ENCODE measurements at places on chromosomes 16 and 17. TPM values are rescaled to one million over a fixed set of nuclear protein-coding genes. Genes with fewer than 3 reads are reported as not detected.

GRCh38 chr17:72407931-72408330 is 287.1 kb downstream of the SOX9 start:
- no peaks in the 10 kb centered on the region for H3K36me3 ChIP-seq
- no peak for DNase-seq
- no peaks in the 10 kb centered on the region for H3K4me1 ChIP-seq

DNA sequence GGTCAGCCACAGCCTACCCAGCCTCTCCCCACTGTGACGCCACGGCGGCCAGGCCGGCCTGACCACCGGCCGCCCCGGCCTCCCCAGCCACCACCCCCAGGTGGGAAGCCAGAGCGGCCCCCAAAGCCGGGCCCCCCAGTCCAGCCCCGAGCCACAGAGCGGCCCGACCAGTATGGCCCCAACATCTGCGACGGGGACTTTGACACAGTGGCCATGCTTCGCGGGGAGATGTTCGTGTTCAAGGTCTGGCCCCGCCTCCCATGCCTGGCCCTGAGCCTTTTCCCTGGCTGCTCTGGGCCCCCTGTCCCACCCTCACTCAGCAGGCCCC is 16.0 kb downstream of the MMP15 start:
- no peak overlapping the region for H3K4me3 ChIP-seq
- no peaks in the 10 kb centered on the region for H3K36me3 ChIP-seq
- DNase-seq, result no peak
- no peaks in the 10 kb centered on the region for H3K4me1 ChIP-seq

- no peak overlapping the region for H3K4me3 ChIP-seq
- peaks cover 2% of the 10 kb centered on the region for H3K4me1 ChIP-seq
- no peak overlapping the region for H3K27ac ChIP-seq
- H3K27me3 ChIP-seq, result peaks cover 3% of the 10 kb centered on the region
- DNase-seq, result no peak
Measured at GRCh38 chr17:43591779-43592562, 45.8 kb upstream of the ETV4 start.

GRCh38 chr17:28738680-28739384 is 5.0 kb upstream of the TRAF4 start:
- H3K27me3 ChIP-seq, result no peaks in the 10 kb centered on the region
- peak; percentile 81 for DNase-seq
- peak overlapping the region; percentile 76 for H3K27ac ChIP-seq
- peaks cover 33% of the 10 kb centered on the region for H3K4me1 ChIP-seq
- H3K4me3 ChIP-seq, result peak overlapping the region; percentile 66
- peaks cover 12% of the 10 kb centered on the region for H3K36me3 ChIP-seq

Gene SRL
- total RNA-seq, result not detected

DNA sequence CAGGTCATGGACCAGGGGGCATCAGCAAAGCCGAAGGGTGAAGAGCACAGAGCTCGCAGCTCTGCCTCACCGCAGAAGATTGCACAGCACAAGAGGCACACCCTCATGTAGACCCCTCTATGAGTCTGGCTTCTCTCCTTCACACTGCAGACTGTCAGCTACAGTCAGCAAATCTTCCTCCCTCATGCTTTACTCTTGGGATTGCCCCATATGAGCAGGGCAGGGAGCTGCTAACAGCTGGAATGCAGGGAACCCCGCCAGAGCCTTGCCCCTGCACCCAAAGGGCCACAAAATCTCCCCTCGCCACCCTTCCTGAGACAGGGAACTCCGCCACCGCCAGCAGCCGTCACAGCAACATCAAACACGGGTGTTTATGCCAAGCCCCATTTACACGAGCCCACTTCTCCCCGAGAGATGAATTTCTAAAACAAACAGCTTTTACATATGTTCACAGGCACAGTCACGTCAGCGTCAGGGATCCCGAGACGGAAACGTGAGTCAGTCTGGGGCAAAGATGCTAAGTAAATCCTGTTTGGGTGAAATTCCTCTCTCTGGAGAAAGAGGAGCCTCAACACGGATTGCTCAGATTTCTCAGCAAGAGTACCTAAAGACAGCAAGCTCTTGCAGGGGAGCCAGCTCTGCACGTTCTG is 121.9 kb downstream of the CDYL2 start:
- no peaks in the 10 kb centered on the region for H3K27me3 ChIP-seq
- DNase-seq, result no peak
- H3K4me1 ChIP-seq, result peaks cover 23% of the 10 kb centered on the region
- H3K27ac ChIP-seq, result no peak overlapping the region
- H3K4me3 ChIP-seq, result no peak overlapping the region

DNA sequence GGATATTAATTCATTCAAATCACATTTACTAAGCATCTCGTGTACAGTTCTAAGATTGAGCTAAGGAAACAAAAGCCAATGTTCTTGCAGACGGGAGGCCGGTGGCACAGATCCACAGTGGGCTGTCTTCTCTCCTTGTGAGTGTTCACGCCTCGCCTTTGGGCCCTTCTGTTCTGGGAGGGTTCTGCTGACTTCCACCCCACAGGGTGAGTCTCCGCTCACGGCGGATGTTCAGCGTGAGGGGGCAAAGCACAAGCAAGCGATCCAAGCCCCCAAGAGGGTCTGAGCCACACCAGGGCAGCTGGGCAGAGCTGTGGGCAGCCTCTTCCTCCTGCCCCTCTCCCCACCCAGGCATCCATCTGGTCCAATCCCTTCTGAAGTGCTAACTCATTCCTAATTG is 84.3 kb upstream of the DOC2B start:
- H3K36me3 ChIP-seq, result no peaks in the 10 kb centered on the region
- no peak for DNase-seq
- no peak overlapping the region for H3K4me3 ChIP-seq
- H3K27ac ChIP-seq, result no peak overlapping the region
- H3K4me1 ChIP-seq, result no peaks in the 10 kb centered on the region

Gene NOL3
- 31.0 TPM for total RNA-seq

DNA sequence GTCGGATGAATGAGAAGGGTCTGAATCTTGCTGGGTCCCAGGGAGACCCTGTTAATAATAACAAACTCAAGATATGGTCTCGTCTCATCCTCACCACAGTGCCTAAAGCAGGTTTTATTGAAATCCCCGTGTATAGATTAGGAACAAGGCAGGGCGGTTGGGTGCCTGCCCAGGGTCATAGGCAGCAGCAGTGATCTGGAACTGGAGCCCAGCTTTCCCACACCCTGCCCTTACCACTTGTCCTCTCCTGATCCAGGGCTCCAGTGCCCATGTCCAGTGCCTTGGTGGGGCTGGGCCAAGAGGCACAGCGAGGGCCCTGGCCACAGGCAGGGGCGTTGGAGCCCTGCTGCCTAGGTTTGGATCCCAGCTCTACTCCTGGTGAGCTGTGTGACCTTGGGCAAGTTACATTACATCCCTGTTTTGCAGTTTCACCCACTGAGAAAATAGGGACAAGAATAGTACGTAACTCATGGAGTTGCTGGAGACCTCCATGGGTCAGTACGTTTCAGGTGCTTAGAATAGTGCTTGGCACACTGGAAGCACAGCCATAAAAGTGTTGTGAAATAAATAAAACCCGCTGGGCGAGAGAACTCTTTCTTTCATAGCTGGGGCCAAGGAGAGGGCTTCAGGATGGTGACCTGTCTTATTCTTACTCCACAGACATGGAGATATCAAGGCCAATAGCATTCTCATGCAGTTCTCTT is 13.9 kb downstream of the SOCS3 start:
- no peaks in the 10 kb centered on the region for H3K27me3 ChIP-seq
- no peak for DNase-seq
- H3K27ac ChIP-seq, result no peak overlapping the region
- no peaks in the 10 kb centered on the region for H3K36me3 ChIP-seq
- peaks cover 61% of the 10 kb centered on the region for H3K4me1 ChIP-seq

DNA sequence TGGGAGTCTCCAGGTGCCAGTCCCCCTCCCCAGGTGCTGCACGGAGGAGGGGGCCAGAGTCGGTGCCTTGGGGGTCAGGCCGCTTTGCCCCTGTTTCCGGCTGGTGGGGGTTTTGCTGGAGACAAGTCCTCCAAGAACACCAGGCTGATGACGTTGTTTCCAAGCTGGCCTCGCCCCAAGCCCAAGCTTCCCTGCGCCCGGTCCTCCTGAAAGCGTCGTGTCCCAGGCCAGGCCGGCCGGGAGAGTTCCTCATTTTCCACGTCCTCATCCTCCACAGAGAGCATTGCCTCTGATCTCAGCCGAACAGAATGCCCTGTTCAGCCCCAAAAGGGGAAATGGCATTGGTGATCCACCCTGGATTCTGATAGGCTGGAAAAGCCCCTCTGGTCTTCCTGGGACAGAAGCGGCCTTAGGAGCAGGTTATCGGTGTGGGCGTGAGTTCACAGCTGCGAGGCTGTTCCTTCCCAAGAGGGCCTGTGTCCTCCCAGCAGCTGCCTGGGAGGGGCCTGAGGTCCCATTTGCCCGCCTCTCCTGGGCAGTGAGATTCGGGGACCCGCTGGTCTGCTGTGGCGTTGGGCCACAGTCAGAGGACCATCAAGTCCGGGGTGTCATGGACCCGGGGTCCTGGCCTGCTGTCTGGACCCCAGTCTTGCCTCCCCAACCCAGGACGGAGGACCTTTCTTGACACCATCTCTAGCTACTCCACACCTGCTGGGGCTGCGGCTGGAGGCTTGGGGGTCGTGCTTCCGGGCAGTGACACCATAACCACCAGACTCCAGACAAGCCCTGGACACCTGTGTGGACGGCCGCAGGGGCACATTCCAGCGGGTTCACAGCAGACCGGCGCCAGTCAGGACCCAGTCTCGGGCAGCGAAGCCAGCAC is 7.1 kb downstream of the SOX8 start:
- no peaks in the 10 kb centered on the region for H3K27me3 ChIP-seq
- no peak overlapping the region for H3K27ac ChIP-seq
- no peak for DNase-seq

GRCh38 chr16:73739049-73739769 is 557.4 kb upstream of the PSMD7 start:
- no peaks in the 10 kb centered on the region for H3K36me3 ChIP-seq
- DNase-seq, result no peak
- H3K27ac ChIP-seq, result no peak overlapping the region
- H3K4me3 ChIP-seq, result no peak overlapping the region

DNA sequence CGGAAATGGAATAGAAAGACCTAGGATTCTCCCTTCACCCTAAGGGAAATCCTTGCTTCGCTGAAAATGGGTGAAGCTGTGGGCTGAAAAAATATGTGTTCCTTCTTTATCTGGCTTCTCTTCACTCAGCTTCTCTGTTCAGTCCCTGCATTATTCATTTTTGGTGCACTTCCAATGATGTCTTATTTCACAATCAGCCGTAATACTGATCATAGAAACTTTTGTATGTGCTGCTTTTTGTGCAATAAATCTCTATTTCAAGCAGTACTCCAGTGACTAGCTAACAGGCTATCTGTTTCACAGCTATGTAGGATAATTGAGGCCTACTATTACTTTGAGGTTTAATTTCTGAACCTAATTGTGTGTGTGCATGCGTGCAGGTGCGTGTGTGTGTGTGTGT is 144.6 kb downstream of the FOXL1 start:
- H3K27ac ChIP-seq, result no peak overlapping the region
- peaks cover 8% of the 10 kb centered on the region for H3K27me3 ChIP-seq
- H3K4me1 ChIP-seq, result peaks cover 5% of the 10 kb centered on the region
- DNase-seq, result no peak
- H3K36me3 ChIP-seq, result no peaks in the 10 kb centered on the region

DNA sequence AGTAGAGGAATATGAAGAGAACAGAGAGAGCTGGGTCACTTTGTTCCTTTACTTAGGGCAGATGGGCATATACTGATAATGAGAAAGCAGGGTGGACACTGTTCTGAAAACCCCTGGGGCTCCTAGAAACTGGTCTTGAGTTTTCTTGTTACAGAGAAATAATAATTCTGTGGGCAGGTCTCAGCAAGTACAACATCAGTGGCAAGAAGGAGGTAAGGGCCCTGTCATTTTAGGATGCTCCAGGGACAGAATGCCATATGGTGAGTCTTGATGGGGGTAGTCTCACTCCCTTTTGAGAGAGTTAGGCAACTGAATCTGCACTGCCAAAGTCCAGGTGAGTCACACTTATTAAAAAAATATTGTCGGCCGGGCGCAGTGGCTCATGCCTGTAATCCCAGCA is 102.3 kb downstream of the KCNJ2 start:
- H3K4me3 ChIP-seq, result no peak overlapping the region
- no peak overlapping the region for H3K27ac ChIP-seq
- no peak for DNase-seq
- H3K4me1 ChIP-seq, result no peaks in the 10 kb centered on the region
- H3K36me3 ChIP-seq, result no peaks in the 10 kb centered on the region

Gene MT1H
- total RNA-seq, result not detected

DNA sequence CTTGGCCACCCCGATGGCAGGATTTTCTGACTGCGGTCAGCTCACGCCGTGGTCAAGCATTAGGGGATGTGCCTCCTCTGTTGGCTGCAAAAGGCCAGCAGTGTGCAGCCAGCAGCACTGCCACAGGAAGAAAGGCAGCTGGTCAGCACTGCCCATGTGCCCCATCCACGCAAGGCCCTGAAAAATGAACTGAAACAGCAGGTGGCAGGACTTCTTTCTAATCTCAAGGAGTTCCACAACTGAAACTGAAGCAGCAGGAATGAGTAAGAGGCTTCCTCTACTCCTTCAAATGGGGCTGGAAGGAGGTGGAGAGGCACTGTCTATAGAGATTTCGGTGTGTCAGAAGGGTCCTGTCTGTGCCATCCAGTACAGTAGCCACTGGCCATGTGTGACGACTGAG is 3.2 kb downstream of the ZNF500 start:
- peaks cover 22% of the 10 kb centered on the region for H3K36me3 ChIP-seq
- H3K4me3 ChIP-seq, result no peak overlapping the region
- DNase-seq, result no peak
- H3K27me3 ChIP-seq, result no peaks in the 10 kb centered on the region
- no peak overlapping the region for H3K27ac ChIP-seq

Gene CD300A
- 14.9 TPM for total RNA-seq

Gene CACNG4
- total RNA-seq, result not detected

DNA sequence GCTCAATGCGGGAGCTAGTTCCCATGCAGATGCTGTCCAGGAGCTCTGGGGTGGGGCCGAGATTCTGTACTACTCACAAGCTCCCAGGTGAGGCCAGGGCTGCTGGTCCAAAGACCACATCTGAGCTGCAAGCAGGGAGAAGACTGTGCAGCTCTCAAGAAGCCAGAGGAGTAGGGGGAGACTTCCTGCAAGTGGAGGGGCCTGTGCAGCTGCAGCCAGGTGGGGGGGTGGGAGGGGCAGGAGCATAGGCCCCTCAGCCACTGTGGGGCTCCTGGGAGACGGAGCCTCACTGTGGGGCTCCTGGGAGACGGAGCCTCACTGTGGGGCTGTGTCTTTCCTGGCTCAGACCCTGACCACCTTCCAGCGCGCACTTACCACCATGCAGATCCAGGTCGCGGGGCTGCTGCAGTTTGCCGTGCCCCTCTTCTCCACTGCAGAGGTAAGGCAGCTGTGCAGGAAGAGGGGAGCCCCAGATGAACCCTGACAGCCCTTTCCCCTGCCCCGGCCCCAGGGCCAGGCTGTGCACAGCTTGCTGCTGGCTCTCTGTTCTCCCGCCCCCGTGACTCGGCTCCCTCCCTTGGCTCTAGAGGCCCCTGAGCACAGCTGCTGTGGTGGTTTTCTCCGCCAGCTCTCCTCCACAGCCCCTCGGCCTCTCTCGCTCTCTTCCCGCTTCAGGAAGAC is 24.3 kb upstream of the DNAI2 start:
- H3K27ac ChIP-seq, result no peak overlapping the region
- no peaks in the 10 kb centered on the region for H3K4me1 ChIP-seq
- no peak overlapping the region for H3K4me3 ChIP-seq
- peaks cover 4% of the 10 kb centered on the region for H3K36me3 ChIP-seq
- no peaks in the 10 kb centered on the region for H3K27me3 ChIP-seq

- peaks cover 14% of the 10 kb centered on the region for H3K36me3 ChIP-seq
- no peak overlapping the region for H3K27ac ChIP-seq
- no peaks in the 10 kb centered on the region for H3K27me3 ChIP-seq
Measured at GRCh38 chr16:317583-317982, 34.6 kb downstream of the PDIA2 start.

Gene TANC2
- total RNA-seq, result 0.92 TPM
